ENCODE measurements at places on chromosomes 3 and 15.

- peak; percentile 38 for DNase-seq
Measured at GRCh38 chr15:65189102-65189740, 4.1 kb upstream of the CLPX start.

DNA sequence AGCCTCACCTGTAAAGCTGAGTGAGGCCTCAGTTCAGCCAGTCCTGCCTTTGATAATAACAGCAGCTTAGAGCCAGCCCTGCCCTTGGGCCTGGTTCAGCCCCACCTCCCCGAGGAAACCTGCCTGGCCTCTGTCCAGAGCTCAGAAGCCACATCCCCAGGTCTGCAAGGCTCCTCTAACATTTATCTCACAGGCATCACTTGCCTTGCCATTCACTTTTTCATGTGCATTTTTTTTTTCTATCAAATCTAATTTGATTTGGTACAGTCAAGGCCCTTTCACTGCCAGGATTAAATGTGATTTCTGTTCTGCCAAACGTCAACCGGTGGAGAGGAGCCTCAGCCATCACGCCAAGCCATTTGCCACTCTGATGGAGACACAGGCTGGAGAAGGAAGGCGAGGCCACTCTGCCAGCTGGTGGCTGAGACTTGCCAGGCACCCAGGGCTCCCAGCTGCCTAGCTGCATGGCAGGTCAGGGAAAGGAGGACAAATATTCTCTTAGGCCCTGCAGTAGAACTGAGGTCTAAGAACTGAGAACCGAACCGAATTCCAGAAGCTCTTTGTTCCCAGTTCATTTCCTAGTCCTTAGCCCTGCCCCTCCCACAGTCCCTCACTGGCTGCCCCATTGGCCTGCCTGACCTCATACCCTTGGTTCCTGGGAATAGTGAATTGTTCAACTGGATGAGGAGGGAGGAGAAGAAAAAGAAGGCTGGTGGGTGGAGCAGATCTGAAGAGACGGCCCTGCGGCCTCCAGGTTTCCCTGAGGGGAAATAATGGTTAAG is 76.4 kb downstream of the SPSB4 start:
- no peak for DNase-seq

DNA sequence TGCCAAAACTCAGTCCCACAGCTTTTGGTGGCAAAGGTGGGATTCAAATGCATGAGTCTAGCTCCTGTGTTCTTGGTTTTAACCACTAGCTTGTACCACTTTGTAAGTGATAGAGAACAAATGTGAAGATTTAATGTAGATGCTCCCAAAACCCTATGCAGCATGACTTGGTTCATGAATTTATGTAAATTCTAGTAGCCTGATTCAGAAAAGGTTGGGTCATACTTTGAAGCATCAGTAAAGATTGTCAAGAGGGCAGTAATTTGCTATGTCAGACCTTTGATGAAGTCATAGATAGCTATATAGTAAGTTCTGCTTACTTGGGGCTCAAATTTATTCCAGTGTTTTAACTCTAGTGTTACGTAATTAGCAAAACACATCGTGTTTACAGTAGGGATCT is 75.6 kb downstream of the VPS8 start:
- no peak for DNase-seq

DNA sequence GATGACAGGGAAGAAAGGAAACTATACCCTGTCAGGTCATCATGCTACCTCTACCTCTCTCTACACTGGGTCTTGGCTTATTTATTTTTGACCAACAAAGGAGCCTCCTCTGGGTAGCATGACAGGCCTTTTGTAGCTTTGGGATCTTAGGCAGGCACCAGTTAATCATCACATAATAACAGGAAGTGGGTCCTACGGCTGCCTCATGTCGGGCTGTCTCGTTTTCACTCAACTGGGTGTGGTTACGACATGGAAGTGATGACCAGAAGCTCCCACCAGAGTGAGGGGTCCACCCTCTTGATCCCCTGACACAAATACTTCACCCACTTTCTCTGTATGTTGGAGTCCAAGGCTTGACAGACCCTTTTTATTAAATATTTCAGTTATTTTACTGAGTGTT is 105.3 kb downstream of the CD47 start:
- DNase-seq: no peak

- DNase-seq: no peak
Measured at GRCh38 chr3:180973543-180973942, 16.0 kb downstream of the DNAJC19 start.

- no peak for DNase-seq
Measured at GRCh38 chr15:40964006-40964405, 10.7 kb downstream of the CHAC1 start.

- DNase-seq: no peak
Measured at GRCh38 chr3:193922034-193922774, 213.7 kb upstream of the HES1 start.

- peak; percentile 47 for DNase-seq
Measured at GRCh38 chr15:57205996-57206395, 170.3 kb upstream of the CGNL1 start.

DNA sequence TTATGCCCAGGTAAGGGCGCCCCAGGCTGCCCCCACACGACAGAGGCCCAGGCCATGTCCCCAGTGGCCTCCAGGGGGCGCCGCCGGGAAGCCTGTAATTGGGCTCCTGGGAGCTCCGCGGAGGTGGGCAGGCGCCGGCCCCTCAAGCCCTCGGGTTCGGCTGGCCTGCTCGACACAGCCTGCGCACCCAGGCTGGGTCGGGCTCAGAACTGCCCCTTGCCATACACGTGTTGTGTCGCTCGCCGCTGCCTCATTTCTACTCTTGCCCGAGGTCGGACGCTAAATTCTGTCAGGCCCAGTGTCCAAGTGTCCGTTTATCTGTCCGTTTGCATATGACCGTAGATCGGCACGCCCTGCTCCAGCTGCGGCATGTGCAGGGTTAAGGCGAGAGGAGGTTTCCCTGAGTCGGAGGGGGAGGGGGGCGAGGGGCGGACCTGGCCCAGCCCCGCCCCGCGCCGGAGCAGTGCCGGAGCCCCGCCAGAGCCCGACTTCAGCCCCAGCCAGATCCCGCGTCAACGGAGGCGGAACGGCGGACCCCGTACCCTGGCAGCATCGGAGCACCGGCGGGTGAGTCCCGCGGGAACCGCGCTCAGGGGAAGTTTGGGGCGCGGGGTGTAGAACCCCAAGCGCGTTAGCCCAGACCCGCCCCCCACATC is at the start of gene KLHDC8B:
KLHDC8B (plus strand) TSS at position 480 of the 656 bp plus-strand sequence. CDS start 1,172 bp downstream, outside the sequence.
- DNase-seq: no peak

DNA sequence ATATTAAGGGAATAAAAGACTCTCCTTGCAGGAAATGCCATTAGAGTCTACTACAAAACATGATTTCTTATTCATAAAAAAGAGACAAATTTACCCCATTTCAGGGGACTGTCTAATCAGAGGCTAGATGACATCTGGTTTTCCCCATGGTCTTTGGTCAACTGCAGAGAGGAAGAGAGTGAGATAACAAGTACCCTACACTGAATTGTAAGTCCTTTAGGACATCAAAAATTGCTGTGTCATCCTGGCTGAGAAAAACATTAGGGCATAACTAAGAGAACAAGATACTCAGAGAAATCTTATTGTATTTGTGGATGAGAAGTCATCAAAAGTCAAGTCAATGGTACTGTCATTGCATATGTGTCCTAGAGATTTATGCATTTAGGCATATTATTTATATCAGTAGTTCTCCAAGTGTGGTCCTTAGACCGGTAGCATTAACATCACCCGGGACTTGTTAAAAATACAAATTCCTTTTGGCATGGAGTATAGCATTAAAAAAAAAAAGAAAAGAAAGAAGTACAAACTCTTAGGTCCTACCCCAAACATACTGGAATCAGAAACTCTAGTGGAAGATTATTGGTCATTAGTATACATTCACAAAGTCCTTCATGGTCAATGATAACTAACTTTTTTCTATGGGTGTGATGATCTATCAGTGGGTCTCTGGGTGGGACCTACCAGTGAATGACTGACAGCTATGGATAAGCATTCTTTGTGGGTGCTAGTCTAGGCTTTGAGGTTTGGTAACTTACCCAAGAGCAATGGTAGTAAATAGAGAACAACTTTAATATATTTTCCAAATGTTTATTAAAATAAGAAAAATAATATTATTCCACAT is 29.0 kb upstream of the TBC1D5 start:
- DNase-seq: no peak
